ENCODE measurements at places on chromosomes 6 and 20.

GRCh38 chr20:49583669-49584417, 15.9 kb upstream of the PTGIS start:
- DNase-seq = peak; percentile 56

DNA sequence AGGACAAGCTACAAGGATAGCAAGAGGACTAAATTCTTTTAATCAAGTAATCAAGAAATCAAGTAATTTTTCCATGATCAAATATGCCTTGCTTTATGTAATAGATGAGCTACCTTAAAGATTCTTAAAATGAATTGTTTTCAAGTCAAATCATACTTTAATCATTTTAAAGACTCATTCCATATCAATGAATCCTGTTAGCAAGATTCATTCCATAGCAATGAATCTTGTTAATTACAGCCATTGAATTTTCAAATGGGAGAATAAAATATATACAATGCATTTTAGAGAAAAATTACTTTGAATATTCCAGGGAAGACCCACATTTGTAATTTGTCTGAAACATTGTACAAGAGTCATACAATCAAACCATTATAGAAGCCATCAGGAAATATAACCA, 145.7 kb downstream of the RFX6 start:
- no peak for DNase-seq

DNA sequence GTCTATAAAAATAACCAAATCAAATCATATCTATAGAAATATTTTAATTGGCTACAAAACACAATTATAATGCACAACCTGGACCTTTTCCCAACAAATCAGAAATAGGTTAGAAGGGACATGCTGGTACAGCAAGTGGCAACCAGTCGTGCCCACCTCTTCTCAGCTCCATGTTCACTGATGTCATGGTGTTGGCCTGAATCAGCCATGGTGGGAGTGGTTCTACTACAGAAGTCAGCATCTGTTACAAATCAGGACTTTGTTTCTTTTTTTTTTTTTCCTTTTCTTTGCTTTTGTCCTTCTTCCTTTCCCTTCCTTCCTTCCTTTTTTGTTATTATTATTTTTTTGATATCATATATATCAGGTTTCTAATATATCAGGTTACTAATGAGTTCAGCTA, 91.2 kb downstream of the RALGAPA2 start:
- no peak for DNase-seq

DNA sequence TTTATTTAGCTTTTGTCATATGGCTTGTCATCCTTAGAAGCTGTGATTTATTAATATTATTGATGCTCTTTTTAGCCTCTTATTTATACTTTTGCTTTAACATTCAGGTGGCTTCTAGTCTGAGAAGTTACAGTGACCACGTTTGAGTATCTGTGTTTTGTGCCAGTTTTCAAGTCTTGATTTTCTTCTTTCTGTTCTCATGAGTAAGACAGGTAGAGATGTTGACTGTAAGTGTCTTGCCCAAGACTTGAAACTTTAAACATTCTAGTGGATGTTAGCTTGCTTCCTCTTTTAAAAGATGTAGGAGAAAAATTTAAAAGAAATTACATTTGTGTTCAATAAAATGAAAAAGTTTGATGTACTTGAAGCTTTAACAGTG, 122.6 kb downstream of the LRRC1 start:
- DNase-seq = no peak

- DNase-seq = no peak
Measured at GRCh38 chr6:4460586-4461475, 315.4 kb upstream of the CDYL start.

- peak; percentile 14 for DNase-seq
Measured at GRCh38 chr20:11912013-11912658, 5.6 kb upstream of the BTBD3 start.

DNA sequence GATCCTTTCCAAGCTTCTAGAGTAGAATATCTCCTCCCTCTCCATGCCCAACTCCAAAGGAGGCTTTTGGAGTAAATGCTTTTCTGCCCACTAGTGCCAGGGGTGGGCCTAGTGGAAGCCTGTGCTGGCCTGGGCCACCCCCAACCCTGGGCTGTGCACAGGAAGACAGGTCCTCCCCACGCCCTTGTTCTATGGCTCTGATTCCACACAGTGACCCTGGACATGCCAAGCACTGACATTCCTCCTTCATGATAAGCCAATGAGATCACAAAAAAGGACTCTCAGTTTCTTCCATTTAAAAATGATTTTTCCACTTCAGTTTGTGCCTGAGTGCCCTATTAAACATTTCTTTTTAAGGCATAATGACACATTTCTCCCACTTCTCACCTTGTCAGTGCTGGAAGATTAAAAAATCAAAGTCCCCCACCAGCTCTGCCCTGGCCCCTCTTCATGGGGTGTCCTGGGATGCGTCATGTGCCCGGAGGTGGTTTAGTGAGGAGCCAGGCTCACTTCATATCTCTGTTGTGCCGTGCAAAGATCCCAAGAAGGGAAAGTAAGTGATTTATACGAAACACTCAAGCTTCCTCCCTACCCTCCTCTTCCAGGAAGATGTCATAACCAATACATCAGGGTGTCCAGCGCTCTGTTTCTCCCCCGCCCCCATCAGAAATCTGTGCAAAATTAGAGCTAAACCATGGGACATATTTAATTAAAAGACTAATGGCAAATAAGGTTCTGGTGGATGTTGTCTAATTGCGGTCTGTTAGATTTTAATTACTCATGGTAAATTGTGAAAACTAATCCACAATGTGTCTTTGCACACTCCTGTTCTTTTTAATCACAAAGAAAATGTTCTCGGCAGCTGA, 255.0 kb downstream of the NRN1 start:
- DNase-seq = no peak

DNA sequence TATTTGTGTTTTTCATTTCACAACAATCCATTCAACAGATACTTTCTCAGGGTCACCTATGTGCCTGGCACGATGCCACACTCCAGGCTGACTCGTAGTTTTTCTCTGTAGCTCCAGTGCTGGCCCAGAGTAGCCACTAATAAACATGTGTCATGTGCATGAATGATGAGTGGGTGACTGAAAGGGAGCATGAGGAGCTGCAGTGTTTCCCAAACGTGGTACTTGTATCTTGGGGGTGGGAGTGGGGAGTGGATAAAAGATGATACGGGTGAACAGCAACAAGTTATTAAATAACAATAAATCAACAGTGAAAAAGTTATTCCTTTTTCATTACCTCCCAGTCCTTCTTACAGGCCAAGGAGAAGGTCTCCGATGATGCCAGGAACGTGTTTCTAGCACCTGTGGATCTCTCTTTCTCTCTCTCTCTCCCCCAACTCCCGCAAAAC, 17.1 kb downstream of the SRXN1 start:
- no peak for DNase-seq

DNA sequence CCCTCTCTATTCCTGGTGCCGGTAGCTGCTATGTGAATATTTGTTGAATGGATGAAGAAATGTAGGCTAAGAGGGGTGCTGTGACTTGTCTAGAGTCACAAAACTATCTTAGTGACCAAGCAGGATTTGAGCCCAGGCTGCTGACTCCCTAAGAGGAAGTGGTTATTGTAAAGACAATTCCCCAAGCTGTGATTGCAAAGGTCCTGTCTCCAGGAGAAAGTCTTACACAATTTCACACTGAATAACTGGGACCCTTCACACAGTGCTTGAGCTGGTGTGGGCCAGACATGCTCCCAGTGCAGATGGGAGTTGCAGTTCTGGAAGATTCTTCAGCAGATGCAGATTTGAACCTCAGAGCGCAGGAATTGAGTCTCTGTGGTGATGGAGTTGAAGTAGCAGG, 38.1 kb downstream of the IYD start:
- DNase-seq = no peak

Measured in ACHN (cell line).